ENCODE measurements at places on chromosomes 2 and 18. TPM values are rescaled to one million over a fixed set of nuclear protein-coding genes. Genes with fewer than 3 reads are reported as not detected.

DOK6 gene
- total RNA-seq: 8.6 TPM

RTP5 gene
- total RNA-seq: not detected

GNAL gene
- 17.3 TPM for total RNA-seq

TRABD2A gene
- 12.0 TPM for total RNA-seq

MBP gene
- 0.35 TPM for total RNA-seq

GCG gene
- not detected for total RNA-seq

HK2 gene
- total RNA-seq: 6.0 TPM

WDR43 gene
- total RNA-seq: 35.8 TPM

SEPTIN2 gene
- 250 TPM for total RNA-seq

ALPG gene
- total RNA-seq: not detected

CCDC148 gene
- total RNA-seq: 0.52 TPM

SCN9A gene
- total RNA-seq: 3.9 TPM

CHST9 gene
- total RNA-seq: 0.23 TPM

ANO7 gene
- total RNA-seq: 0.91 TPM

ZNF407 gene
- total RNA-seq: 5.6 TPM

KCNS3 gene
- total RNA-seq: 4.7 TPM

HOXD13 gene
- total RNA-seq: 3.1 TPM

IKZF2 gene
- 0.68 TPM for total RNA-seq

CAMKMT gene
- total RNA-seq: 4.5 TPM

CCDC121 gene
- 1.5 TPM for total RNA-seq

SYT4 gene
- total RNA-seq: 0.37 TPM

GPR45 gene
- total RNA-seq: not detected

FOXI3 gene
- total RNA-seq: not detected

CPO gene
- 0.39 TPM for total RNA-seq

COL4A3 gene
- not detected for total RNA-seq

NRP2 gene
- 9.9 TPM for total RNA-seq

SCN1A gene
- total RNA-seq: not detected

VSNL1 gene
- total RNA-seq: 2.1 TPM

RND3 gene
- 51.7 TPM for total RNA-seq

EGR4 gene
- total RNA-seq: not detected

DHRS9 gene
- total RNA-seq: 0.12 TPM

MC2R gene
- not detected for total RNA-seq

DSG1 gene
- total RNA-seq: 0.02 TPM

RASGRP3 gene
- 3.2 TPM for total RNA-seq

TRAPPC12 gene
- 35.6 TPM for total RNA-seq

ZSWIM2 gene
- not detected for total RNA-seq

TUBA4B gene
- total RNA-seq: not detected

HOXD12 gene
- total RNA-seq: not detected

C2orf66 gene
- not detected for total RNA-seq

CYTIP gene
- total RNA-seq: 0.06 TPM

PIEZO2 gene
- 8.9 TPM for total RNA-seq

HRH4 gene
- not detected for total RNA-seq

ABCG8 gene
- not detected for total RNA-seq

UGT1A3 gene
- not detected for total RNA-seq

ITPRIPL1 gene
- total RNA-seq: not detected

MYO5B gene
- 12.4 TPM for total RNA-seq

KIF3C gene
- total RNA-seq: 3.5 TPM

C1GALT1C1L gene
- total RNA-seq: 3.9 TPM
